ENCODE measurements at places on chromosomes 11 and 22. TPM values are rescaled to one million over a fixed set of nuclear protein-coding genes. Genes with fewer than 3 reads are reported as not detected.

DNA sequence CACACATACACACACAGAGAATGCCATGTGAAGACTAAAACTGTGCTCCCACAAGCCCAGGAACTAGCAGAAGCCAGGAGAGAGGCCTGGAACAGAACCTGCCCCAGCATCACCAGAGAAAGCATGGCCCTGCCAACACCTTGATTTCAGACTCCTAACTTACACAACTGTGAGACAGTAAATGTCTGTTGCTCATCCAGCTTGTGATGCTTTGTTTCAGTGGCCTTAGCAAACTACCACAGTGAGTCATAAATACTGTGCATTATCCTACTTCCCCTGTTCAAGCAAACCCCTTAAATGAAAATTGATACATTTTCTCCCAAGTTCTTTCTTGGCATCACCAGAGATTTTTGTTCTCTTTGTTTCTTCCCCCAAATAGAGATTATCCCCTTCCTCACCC is 1539.4 kb upstream of the TENM4 start:
- no peak overlapping the region for H3K27ac ChIP-seq
- DNase-seq = no peak
- H3K4me1 ChIP-seq = no peaks in the 10 kb centered on the region
- H3K36me3 ChIP-seq = no peaks in the 10 kb centered on the region
- no peak overlapping the region for H3K4me3 ChIP-seq
- H3K27me3 ChIP-seq = no peaks in the 10 kb centered on the region

DNA sequence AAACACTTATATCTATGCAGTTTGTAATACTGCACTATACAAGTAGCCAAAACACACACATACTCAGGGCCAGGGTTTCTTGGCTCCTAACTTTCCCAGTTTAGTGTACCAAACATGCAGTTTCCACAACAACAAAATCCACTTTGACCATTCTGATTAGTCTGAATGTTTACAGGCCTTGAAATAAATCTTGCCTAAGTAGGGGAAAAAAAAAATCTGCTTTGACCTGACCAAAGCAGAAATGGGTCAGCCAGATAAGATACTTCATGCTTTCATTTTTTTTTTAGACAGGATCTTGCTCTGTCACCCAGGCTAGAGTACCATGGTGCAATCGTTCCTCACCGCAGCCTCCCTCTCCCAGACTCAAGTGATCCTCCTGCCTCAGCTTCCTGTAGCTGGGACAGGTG is 10.1 kb downstream of the PRR14L start:
- DNase-seq = no peak
- H3K36me3 ChIP-seq = peaks cover 49% of the 10 kb centered on the region
- no peaks in the 10 kb centered on the region for H3K4me1 ChIP-seq
- H3K27ac ChIP-seq = no peak overlapping the region

DNA sequence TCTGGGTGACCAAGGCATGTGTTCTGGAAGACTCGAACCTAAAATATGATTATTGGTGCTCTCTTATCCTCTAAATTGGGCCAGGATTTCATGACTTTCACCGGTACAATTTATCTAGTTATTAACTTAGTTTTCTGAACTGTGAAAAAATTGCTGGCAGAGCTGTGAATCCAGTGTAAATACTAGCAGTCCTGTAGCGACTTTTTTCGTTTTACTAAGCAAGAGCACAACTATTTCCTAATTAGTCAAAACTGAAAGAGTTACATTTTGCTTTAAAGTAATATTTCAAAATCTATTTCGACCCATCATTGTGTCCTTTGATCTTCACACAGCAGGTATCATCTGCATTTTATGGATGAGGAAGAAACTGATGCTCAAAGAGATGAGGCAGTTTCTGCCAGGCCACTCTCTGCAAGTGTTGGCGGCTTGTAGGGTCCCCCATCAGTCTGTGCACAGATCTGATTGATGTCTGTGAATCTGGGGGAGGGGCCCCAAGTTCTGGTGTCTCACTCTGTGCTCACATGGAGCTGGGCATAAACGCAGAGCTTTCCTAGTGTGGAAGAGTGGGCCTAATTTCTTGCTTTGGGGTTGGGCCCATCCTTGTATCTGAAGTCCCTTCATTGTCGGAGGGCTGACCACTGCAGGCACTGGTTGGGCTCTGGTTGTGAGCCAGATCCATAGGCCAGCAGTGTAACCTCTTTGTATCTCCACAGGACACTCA is 1.4 kb upstream of the TRMT2A start:
- peak; percentile 82 for DNase-seq
- no peaks in the 10 kb centered on the region for H3K27me3 ChIP-seq
- H3K36me3 ChIP-seq = peaks cover 84% of the 10 kb centered on the region
- H3K27ac ChIP-seq = peak overlapping the region; percentile 94

DNA sequence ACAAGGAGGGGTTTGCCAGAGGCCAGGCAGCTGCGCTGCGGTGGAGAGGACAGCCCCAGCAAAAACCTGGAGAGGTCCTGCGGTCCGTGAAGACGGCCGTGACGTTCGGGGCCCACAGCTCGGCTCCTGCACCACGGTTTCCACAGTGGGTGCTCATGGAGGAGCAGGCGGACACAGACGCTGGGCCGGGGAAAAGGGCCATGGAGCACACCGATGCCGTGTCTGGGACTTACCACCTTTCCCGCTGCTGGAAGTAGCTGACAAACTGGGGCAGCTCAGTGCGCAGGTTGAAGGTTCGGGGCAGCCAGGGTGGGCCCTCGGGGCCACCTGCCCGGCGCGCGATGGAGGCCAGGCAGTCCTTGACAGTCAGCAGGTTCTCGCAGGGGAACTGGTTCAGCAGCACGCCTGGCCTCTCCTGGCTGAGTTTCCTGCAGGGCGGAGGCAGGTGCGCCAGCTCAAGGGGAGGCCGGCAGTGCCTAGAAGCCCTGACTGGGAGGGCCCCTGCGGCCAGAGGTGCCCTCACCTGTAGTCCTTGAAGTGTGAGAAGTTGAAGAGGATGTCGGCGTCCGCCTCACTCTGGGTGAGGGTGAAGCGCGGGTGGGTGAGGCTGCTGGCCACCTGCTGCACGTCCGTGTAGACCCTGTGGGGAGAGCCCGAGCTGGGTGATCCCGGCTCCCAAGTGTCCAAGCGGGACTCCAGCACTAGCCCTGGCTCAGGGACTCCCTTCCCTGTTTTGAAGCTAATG is 12.8 kb downstream of the TTLL12 start:
- H3K36me3 ChIP-seq = peaks cover 86% of the 10 kb centered on the region
- H3K4me3 ChIP-seq = no peak overlapping the region
- DNase-seq = no peak
- peaks cover 14% of the 10 kb centered on the region for H3K4me1 ChIP-seq
- H3K27me3 ChIP-seq = no peaks in the 10 kb centered on the region

DNA sequence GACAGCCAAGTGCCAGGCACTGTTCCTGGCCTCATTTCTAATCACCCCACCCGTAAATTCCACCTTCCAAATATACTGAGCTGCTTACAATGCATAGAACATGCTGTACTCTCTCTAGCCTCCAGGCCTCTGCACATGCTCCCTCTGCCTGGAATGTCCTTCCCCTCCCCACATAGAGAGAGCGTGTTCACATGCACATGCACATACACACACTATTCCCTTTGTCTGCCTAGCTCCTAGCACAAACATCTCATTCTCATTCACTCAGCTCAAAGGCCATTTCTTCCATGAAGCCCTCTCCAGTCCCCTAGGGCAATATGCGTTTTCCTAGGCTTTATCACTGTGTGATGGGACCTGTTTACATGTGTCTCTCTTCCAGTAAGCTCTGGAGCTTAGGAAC is 144.6 kb downstream of the WT1 start:
- H3K4me1 ChIP-seq = no peaks in the 10 kb centered on the region
- H3K36me3 ChIP-seq = no peaks in the 10 kb centered on the region
- DNase-seq = no peak
- H3K27me3 ChIP-seq = no peaks in the 10 kb centered on the region

- no peaks in the 10 kb centered on the region for H3K27me3 ChIP-seq
- peaks cover 42% of the 10 kb centered on the region for H3K36me3 ChIP-seq
- no peak overlapping the region for H3K27ac ChIP-seq
- H3K4me3 ChIP-seq = no peak overlapping the region
- DNase-seq = no peak
Observed at GRCh38 chr22:40270748-40271373, 75.4 kb upstream of the ADSL start.

DNA sequence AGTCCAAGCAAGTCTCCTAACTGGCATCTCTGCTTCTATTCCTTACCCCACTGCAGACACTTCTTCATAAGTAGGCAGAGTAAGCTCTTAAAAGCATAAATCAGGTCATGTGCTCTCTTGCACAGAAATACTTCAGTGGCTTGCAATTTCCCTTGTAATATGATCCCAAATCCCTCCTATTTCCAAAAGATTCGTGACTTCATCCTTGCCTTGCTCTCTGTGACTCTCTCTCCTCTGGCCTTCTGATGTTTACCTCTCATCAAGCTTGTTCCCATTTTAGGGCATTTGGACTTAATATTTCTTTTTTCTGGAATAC is 37.4 kb upstream of the NCR3LG1 start:
- no peaks in the 10 kb centered on the region for H3K27me3 ChIP-seq
- H3K4me1 ChIP-seq = no peaks in the 10 kb centered on the region
- peaks cover 36% of the 10 kb centered on the region for H3K36me3 ChIP-seq
- DNase-seq = no peak

The CYTH4 gene
- total RNA-seq = 0.75 TPM

GRCh38 chr11:132777067-132777975 is 755.0 kb downstream of the OPCML start:
- H3K27ac ChIP-seq = no peak overlapping the region
- no peak for DNase-seq
- no peaks in the 10 kb centered on the region for H3K27me3 ChIP-seq
- no peaks in the 10 kb centered on the region for H3K36me3 ChIP-seq
- no peak overlapping the region for H3K4me3 ChIP-seq
- H3K4me1 ChIP-seq = no peaks in the 10 kb centered on the region

Data from K562 (cell line).